NCI-H1417 treated with DMSO at 0.1 percent for 48 hours (cell line): ENCODE measurements at places on chromosomes 7 and 10.

GRCh38 chr7:151923097-151923876, 33.0 kb upstream of the GALNTL5 start:
- DNase-seq: no peak

DNA sequence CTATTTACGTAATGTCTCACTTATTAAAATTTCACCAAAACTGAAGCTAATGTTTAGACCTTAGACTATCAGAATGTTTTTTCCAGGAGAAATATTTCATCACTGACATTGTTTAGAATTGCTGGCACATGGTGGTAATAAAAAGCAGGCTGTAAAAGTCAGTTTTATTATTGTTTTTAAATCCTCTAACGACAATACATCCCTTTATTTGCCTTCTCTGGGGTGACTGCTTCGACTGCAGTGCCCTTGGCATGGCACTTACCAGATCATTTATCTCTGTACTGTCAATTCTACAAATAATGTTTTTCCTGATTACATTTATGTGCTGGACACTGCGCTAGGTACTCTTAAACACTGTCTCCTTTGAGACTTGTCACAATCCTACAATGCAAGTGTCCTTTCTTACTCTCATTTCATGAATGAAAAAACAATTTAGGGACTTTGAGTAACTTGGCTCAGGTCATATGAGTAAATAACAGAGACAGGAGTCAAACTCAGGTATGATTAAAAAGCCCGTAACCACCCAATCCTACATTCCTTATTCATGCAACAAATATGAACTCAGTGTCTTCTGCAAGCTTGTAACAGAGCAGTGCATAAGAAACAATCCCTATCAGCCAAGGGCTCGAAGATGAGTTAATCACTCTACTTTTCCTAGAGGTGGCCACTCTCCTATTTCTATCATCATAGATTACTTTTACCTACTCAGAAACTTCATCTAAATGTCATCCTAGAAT, 5.6 kb upstream of the ING3 start:
- peak; percentile 32 for DNase-seq

DNA sequence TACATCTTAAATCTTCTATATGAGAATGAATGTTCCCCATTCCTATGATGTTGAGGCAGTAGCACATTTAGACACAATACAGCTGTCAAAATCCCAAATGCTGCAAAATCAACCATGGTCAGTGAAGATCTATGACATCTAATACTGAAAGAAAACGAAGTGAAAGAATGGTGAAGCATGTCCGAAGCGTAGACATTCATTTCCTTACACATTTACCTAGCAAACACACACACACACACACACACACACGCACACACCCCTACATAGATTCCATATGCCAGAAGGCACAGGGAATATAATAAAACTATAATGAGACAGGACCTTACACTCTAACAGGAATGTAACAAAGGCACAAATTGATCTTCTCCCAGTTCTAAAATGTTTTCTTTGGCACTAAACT, 32.5 kb downstream of the CCDC6 start:
- no peak for DNase-seq

GRCh38 chr7:37198906-37199485, 249.7 kb downstream of the ELMO1 start:
- DNase-seq: peak; percentile 63

GRCh38 chr10:97131181-97131628, 54.6 kb downstream of the SLIT1 start:
- no peak for DNase-seq

DNA sequence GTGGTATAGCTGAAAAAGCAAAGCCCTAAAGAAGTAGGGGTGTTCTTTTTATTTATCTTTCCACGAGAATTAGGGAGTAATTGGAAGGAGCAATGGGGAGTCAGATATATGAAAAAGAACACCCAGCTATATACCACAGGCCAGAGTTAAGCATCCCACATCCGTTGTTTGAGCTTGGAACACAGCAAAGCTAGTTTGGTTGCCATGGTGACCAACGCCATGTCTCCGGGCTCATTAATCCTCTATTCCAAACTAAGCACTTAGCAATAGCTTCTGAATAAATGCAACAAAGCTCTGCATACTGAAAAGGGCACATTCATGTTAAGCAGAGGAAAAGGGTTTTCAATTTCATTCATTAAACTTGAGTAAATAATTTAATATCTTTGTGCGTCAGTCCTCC, 23.5 kb downstream of the ASB4 start:
- DNase-seq: peak; percentile 83

DNA sequence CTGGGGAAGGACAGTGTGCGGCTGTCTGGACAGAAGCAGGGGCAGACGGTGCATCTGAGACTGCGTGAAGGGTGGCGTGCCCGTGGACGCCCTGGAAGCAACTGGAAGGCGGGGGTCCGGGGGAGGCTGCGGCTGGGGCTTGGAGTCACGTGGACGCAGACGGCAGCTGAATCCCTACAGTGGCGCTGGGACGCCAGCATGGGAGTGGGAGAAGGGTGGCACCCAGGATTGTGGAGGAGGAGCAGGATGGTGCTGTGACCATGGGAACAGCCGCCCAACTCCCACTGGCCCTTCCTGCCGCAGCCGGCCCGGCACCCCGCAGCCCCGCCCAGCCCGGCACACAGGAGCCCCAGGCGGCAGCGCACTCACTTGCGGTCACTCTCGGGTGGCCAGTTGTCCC, 9.7 kb downstream of the INTS1 start:
- no peak for DNase-seq

DNA sequence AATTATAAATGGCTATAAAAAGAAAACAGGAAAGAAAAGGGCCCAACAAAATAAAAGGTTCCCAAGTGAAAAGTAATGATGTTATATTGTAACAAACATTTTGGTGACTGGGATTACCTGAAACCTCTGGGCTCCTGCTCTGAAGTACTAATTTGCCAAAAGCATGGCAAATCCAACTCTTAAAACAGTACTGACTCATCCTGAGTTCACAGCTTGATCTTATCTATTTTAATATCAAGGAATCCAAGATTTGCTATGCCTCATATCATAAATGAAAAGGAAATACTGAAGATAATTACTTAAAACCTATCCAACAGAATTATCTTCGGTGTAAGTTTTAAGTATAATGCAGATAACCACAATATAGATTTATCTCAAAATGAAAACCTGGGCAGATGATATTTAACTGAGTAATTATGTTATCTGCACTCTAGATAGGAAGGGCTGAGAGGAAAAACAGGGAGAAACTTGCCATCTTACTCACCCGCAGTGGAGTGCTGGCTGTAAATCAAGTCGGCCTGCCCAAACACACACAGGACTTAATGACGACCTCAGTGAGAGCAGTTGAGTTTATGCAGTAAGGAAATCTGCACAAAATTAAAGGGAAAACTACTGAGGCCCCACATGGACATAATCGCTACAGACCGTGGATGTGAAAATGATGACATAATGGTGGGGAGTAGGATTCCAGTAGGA, 48.4 kb downstream of the MPP7 start:
- DNase-seq: no peak
